ENCODE measurements at places on chromosomes 1 and 21. TPM values are rescaled to one million over a fixed set of nuclear protein-coding genes. Genes with fewer than 3 reads are reported as not detected.

Gene RGS8
- polyA plus RNA-seq, result not detected

GRCh38 chr1:231238298-231238697 is 2.7 kb upstream of the GNPAT start:
- DNase-seq, result no peak

DNA sequence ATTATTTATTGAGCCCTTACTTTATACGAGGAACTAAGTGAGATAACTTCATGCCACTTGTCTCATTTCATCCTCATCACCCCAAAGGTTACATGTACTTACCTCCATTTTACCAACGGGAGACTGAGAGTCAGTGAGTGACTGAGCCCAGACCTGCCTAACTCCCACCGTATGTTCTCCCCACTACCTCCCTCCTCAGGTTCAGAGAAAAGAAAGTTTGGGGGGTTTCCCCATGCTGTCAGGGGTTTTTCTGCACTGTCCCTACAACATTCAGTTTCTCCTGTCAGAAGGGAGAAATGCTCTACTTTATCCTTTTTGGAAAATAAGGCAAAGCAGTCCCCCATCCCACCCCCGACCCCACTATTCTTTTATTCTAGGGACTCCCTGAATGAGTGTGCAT is 32.9 kb downstream of the FAM78B start:
- no peak for DNase-seq

- no peak for DNase-seq
Measured at GRCh38 chr21:45768011-45768739, 124.7 kb downstream of the PCBP3 start.

DNA sequence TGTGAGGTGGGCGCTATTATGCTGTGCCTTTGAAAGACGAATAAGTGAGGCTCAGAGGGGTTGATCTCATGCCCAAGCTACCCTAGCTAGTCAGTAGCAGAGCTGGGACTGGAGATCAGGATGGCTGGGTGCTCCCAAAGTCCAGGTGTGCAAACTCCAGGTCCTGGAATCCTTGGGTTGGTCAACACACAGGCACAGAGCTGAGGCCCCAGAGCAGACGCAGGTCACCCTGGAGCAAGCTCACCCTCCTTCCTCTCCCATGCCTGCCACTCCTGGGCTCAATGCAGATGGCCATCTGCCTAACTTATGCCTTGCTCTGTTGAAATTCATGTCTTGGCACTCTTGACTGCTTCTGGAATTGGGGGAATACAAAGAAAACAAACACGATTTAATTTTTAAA is 587.2 kb downstream of the PTPRU start:
- no peak for DNase-seq

- no peak for DNase-seq
Measured at GRCh38 chr1:228400237-228400651, 6.4 kb downstream of the TRIM11 start.

DNA sequence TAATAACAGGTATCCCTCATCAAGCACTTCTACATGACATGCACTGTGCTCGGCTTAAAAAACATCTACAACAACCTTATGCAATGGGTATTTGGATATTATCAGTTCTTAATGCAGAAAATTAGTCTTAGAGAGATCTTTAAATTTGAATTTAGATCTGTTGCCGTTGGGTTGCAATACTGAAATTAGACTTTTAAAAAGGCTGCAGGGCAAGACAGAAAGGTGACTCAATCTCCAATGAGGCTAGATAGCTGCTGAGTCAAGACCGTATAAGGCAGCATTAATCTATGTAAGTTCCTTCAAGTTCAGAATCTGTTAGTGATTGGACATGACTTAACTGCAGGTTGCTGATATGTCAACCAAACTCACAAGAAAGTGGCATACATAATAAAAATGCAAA is 37.3 kb downstream of the OLFM3 start:
- DNase-seq, result no peak

DNA sequence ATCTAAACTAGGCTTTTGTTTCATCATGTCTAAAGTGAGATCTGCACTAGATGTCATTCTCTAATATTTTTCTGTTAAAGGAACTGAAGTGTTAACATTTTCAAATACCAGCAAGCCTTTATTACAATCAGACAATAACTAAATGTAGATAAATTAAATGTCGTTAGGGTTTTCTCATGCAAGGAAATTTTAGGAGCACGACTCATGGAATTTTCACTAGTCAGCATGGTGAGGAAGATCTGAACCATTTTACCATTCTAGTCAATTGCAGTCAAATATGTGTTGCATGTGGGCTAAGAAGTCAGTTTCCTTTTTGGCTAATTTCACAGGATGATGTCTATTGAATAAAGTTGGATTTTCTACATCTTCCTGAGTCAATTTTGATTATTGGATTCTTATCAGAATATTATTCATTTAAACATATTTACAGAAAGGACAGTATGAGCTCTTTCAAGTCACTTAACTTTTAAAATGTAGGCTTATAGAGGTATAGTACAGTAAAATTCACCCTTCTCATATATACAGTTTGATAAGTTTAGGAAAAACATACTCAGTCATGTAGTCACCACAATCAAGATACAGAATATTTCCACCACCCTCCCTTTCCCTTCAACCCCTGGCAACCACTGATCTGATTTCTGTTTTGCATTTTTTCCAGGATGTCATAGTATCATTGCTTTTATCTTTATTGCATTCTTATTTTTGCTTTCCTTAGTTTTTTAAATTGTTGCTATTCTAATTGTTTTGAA is 9.2 kb downstream of the GCSAML start:
- DNase-seq, result no peak

Gene WNT4
- polyA plus RNA-seq, result 0.08 TPM

- DNase-seq, result no peak
Measured at GRCh38 chr21:24280596-24280995, 1326.7 kb downstream of the MRPL39 start.

GRCh38 chr1:156885314-156885713 is 8.2 kb upstream of the PEAR1 start:
- DNase-seq, result no peak

Gene SHE
- 30.1 TPM for polyA plus RNA-seq

DNA sequence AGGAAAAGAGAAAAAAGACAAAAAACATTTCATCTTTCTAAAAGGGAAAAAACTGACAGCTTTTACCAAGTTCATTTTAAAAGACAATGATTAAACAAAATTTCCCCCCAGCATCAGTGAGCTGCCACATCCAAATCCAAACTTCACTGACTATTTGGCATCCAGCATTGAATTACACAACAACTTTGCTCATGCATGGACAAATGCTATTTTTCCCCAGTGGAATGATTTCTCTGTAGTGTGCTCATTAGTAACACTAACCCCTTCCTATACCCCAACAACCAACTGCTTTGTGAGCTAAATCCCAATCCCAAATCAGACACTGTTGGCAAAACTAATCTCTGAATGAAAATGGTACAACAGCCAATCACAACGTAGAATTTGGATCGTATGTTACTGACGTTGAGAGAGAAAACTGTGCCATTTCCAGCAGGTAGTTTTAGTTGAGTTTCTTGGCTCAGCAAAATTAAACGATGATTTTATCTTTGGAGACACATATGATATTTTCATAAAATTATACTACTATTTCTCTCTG is 37.9 kb downstream of the PIK3R3 start:
- no peak for DNase-seq

DNA sequence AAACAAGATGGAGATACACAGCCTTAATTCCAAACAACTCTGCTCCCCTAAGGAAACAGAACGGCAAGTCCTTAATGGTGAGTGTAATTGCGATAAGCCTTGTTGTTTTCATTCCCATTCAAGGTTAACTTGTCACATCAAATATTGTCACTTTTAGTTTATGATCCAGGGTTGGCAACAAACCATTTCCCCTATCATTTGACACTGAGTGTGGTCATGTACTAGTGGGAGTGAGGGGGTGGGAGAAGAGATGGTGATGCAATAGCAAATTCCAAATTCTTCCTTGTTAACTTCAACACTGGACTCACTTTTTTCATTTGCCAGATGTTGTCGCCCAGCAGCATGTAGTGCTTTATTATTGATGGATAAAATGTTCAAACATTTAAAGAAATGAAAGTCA is 140.4 kb downstream of the ZNF326 start:
- no peak for DNase-seq

- DNase-seq, result peak; percentile 12
Measured at GRCh38 chr1:235911876-235912275, 45.2 kb upstream of the LYST start.

Gene PTGFR
- 0.06 TPM for polyA plus RNA-seq

Gene LCE2C
- not detected for polyA plus RNA-seq

Gene ARHGAP29
- 47.2 TPM for polyA plus RNA-seq

Gene CD164L2
- not detected for polyA plus RNA-seq

DNA sequence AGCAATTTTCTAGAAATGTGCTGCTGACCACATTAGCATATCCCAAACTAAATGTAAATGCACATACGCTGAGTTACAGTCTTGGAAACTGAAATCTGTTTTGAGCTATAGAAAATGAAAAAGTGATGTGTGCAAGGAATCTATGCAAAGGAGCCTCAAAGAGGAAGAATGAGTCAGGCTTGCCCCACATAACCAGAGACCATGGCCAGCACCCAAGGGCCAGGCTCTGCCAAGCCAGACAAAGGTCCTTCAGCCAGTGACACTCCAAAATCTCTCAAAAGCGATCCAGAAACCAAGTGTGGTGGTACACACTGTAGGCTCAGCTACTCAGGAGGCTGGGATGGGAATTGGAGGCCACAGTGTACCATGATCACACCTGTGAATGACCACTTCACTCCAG is 195.2 kb downstream of the TOMM20 start:
- DNase-seq, result peak; percentile 69

GRCh38 chr1:200405264-200405663 is 4.6 kb downstream of the ZNF281 start:
- DNase-seq, result no peak

Gene IGSF3
- polyA plus RNA-seq, result 0.64 TPM

Gene GPR3
- 2.2 TPM for polyA plus RNA-seq

Gene TNN
- polyA plus RNA-seq, result not detected

DNA sequence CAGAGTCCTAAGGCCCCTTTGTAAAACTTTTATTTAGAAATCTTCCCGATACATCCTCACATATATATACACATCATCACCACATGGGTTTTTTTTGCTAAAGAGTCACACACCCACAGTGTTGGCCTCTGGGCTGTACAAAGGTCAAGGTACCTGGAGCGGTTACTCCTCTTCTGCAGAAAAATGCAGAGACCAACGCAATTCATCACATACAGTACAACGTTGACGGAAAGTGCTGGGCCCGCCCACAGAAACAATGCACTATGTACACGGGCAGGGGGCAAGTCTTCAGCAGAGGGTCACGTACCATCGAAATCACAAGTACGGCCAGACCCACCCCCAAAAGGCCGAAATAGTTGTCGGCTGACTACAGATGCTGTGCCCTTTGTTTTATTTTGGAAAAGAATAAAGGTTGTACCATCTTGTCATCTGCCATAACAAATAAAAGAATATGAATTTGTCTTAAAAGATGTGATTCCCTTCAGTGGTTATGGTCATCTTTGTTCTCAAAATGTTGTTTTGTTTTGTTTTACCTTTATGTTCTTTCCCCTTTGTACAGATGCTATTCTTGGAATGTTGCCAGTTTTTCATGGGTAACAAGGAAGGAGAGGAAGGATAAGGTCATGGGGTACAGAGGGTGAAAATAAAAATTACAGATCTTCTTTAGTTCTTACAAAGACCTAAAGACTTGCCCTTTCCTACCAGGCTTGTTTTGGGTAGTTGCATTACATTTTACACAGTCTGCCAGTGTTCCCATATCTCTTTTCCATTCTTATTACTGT is 15.6 kb downstream of the TAL1 start:
- peak; percentile 58 for DNase-seq

DNA sequence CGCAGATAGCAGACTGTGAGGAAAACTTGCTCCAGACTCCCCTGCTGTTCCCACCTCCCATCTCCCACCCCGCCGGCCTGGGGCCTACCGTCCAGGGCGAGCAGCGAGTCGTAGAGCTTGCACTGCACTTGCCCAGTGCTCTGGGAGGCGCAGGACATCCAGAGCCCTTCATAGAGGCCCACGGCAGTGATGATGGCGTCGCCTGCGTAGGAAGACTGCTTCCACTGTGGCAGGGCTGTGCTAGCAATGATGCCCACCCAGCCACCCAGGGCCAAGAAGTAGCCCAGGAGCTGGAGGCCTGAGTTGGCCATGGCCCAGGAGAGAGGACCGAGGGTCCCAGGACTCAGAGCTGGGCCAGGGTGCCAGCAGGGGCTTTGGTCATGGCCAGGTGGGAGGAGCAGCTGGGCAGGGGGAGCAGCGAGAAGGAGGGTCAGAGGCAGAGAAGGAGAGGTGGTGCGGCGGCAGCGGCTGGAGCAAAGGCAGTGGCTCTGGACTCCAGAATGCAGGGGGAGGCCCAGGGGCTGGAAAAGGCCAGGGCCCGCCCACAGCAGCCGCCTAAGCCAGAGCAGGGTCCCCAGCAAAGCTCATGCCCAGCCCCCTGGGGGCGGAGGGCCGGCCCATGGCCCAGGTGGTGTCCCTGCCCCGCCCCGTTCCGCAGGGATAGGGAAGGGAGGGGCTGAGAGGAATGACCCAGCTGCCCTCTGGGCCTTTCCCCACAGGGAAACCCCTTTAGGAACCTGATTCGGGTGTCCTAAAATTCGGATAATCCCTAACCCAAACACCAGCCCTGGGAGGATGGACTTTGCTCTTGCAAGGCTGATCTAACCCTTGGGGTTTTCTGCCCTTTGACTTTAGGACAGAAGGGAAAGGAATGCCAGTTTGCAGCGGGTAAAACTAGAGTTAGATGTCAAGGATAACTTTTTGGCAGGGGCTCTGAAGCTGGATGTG is at the start of gene CLDN19:
Gene CLDN19 (minus strand): TSS at position 484 of the 948 bp plus-strand sequence. CDS start 173 bp downstream, at position 311.
- DNase-seq, result no peak

DNA sequence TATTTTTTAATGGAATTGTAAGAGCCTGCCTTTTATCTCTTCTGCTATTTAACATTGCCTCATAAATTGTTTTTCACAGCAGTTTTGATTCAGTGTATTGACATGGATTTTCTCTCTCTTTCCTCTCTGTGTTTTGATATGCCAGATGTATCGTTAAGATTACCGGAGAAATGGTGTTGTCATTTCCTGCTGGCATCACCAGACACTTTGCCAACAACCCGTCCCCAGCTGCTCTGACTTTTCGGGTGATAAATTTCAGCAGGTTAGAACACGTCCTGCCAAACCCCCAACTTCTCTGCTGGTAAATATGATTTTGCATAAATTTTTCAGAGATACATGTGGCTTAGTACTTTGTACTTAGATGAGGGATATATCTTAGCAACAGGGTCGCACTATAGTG is 23.1 kb upstream of the DYNLT5 start:
- DNase-seq, result peak; percentile 99

Gene VSIG8
- polyA plus RNA-seq, result not detected

Gene TRIM58
- not detected for polyA plus RNA-seq

- no peak for DNase-seq
Measured at GRCh38 chr21:37744551-37744950, 171.7 kb downstream of the KCNJ6 start.

DNA sequence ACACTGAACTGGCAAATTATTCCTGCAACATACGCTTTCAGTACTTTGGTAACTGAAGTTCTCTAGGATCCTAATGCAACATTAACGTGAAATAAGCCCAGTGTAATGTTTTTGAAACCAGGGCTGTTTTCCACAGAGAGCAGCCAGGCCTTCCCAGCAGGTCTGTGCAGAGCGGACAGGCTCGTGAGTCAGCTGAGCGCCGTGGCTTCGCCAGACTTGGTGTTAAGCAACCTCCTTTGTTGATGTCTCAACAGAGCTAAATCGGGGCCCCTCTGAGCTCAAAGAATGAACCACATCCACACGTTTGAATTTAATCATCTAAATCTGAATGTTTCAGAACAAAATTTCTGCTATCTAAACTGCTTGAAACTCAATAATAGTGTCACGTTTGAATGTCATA is 181.8 kb upstream of the FMN2 start:
- DNase-seq, result no peak

GRCh38 chr1:67608661-67609576 is 76.1 kb upstream of the GADD45A start:
- no peak for DNase-seq

Measured in endothelial cell of umbilical vein (primary cell).